ENCODE measurements at places on chromosomes 3 and 15.
A peak's percentile ranks its signal among the peaks of the same experiment; 100 is the strongest.

GRCh38 chr3:63727233-63727632 lies 74.8 kb downstream of the SNTN start:
- DNase-seq: no peak

DNA sequence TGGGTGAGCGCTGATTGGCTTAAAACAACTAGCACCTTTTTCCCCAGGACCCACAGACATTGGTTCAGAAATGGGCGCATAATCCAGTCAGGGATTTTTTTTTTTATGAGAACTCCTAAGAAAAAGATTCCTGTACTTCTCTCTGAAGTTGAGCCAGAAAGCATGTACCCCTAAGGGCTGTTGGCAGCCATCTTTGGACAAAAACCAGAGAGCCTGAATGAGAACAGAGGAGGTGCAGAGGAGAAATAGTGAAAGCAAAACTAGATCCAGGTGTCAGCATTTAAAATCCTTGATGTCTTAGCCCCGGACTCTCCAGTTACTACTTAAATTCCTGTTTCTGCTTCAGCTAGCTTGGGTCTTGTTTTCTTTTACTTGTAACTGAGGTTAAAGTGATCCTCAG lies 1.9 kb upstream of the SLC27A2 start:
- DNase-seq: no peak

DNA sequence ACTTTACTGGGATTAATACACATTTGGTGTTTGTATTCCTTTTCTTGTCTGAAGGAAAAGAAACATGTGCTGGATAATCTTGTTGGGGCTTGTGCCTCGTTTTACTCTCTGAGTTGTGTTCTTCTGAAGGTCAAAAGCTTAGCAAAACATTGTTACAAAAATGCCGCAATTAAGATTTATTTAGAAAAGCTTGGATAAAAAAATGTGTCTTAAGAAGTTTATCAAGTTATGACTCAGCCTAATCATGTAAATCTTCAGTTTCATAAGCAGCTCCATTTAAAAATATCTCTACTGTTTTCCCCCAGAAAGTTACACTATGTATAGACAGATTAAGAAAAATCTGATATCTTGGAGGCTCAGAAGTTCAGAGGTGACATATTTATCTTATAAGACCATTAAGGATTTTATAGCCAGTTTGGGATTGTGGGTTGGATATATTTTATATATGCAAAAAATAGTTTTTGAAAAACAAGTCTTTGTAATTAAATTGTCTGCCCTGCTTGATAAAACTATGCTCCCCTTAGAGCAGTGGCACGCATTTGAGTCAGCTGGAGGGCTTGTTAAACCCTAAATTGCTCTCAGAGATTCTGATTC lies 56.5 kb downstream of the CLDN11 start:
- no peak for DNase-seq

GRCh38 chr3:13134879-13135206 lies 61.6 kb upstream of the IQSEC1 start:
- no peak for DNase-seq

DNA sequence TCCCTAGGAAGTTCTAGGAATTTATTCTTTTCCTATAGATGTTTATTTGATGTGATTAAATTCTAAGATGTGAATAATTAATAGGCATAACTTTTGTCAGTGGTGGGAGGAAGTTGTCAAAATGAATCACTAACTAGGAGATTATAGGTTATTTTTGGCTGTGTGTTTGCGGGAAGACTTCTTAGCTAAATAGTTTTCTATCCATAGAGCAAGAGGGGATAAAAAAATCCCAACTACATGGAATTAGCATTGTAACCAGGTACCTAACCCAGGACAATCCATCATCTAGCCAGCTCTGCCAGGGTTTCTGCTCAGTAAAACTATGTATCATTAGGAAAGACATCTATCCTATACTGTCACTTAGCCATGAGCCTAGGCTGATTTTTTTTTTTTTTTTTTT lies 23.9 kb downstream of the SLC30A4 start:
- DNase-seq: no peak

DNA sequence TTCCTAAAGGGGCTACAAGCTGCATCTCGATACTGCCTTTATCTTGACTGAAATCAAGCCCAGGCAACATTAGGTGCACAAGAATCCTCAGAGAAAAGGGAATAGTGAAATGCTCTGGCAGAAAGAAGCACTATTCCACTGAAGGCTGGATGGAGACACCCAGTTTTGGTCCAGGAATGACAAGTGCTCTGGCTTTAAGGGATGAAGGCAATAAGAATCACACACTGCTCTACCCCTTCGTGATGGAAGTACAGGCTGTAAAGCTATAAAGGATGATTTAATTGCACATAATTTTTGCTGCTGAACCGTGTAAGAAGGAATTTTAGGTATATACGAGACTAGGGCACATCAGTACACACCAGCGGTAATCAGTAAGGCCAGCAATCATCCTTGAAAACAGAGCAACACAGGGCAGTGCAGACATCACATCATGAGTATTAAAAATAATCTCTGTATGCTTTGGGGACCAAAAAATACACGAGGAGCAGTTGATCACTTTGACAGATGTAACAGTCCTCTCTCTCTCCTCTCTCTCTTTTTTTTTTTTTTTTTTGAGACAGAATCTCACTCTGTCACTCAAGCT lies 414.6 kb upstream of the TBL1XR1 start:
- no peak for DNase-seq

- DNase-seq: no peak
Observed at GRCh38 chr3:152961323-152961722, 126.4 kb downstream of the P2RY1 start.

GRCh38 chr3:177921153-177921552 lies 615.1 kb upstream of the KCNMB2 start:
- no peak for DNase-seq

- DNase-seq: peak; percentile 79
Observed at GRCh38 chr3:132317229-132317948, at the start of gene ACP3. Gene ACP3, plus strand, starts transcription at chr3:132317407. Its CDS starts 50 bp downstream, at chr3:132317457.

DNA sequence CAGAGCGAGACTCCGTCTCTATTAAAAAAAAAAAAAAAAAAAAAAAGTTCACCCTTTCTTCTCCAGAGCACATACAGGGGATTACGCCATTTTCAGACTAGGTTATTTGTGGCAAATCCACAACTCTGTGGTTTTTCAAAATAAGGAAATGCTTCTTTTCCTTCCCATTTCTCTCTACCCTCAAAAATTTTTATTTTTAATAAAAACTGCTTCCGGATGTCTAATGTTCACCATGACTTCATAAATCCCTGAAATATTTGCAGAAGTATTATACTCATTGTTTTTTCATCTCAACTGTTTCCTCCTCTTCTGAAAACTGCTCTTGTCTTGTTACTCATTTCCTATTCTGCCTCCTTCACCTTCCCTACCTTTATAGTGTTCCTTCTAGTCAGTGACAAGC lies 45.0 kb upstream of the SLC12A8 start:
- no peak for DNase-seq

- DNase-seq: no peak
Observed at GRCh38 chr3:20523293-20523692, 337.3 kb upstream of the SGO1 start.

DNA sequence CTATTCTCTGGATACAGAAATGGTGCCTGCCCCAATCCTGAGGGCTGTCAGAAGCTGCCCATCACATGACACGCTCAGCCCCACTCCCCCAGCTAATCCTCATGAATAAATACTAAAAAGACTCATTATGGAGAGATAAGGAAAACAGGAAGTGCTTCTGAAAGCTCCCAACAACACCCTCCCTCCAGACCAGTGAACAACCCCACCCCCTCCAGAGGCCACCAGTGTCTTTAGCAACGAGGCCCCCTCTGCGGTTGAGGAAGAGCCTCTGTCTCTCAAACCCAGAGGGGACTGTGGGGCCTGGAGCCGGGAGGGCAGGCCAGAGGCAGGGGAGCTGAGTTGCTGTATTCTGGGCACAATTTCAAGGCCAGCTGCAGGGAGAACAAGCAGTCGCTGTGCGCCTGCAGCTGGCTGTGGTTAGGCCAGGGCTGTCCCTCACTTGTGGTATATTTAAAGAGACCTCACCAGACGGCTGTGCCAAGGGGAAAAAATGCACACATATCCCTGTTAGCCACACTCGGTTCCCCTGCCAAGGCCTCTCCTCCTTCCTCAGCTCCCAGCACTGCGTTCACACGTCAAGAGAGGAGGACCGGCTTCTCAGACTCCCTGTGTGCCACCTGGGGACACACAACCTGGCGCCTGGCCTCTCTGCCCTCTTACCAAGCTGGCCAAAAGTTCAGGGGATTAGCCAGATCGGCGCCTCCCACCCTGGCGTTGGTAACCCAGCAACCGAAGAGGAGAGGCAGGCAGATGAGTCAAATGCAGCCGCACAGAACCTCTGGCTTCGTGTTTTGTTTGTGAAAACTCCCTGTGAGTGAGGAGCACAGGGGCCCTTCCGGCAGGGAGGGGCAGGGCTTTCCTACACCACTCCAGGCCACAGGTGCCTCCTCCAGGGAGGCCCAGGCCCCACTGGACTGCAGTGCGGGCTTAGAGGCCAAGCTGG lies 101.2 kb upstream of the ETV5 start:
- DNase-seq: peak; percentile 48

- no peak for DNase-seq
Observed at GRCh38 chr15:63678393-63678792, 81.2 kb downstream of the FBXL22 start.

DNA sequence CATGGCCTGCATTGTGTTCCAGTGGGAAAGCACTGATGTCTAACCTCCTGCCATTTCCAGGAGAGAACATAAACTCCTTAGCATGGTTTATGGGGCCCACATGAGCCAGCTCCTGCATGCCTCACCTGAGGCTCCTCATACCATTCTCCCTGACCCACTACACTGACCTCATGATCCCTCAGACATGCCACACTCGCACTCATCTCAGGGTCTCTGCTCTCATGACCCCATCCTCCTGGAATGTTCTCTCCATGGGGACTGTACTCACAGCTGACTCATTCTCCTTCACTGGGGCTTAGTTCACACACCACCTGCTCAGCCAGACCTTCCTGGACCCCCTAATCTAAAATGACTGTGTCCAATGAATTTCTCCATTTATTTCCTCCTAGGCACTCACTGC lies 4.0 kb upstream of the LMCD1 start:
- DNase-seq: no peak

- DNase-seq: no peak
Observed at GRCh38 chr15:77352887-77353286, 67.0 kb downstream of the PEAK1 start.

DNA sequence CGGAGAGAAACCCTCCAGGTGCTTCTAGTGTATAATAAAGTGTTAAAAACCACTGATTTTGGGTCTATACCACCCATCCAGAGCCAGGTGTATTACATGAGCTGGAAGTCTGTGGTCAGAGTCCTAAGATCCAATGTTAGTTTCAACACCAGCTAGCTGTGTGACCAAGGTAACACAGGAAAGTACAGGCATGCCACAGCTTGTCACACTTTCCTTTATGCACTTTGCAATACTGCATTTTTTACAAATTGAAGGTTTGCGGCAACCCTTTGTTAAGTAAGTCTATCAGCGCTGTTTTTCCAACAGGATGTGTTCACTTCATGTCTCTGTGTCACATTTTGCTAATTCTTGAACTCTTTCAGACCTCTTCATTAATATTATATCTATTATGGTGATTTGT lies 201.3 kb upstream of the PRICKLE2 start:
- DNase-seq: no peak

- no peak for DNase-seq
Observed at GRCh38 chr3:147735616-147736015, 326.5 kb downstream of the ZIC1 start.

DNA sequence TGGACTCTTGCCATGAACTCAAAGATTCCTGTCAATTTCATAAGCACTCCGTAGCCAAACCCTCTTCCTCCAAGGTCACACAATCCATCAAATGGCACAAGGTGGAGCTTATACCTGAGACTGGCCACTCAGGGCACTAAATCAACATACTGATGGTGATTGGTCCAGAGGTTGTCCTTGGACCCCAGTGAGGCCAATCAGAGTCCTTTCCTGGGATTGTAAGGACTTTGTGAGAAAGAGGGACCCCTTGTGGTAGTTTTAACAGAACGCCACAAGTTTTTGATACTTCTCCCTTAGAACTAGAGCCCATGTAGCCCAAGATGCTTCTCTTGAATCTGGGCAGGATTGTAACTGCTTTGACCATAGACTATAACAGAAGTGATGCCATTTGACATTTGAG lies 44.4 kb upstream of the LARS2 start:
- DNase-seq: no peak

DNA sequence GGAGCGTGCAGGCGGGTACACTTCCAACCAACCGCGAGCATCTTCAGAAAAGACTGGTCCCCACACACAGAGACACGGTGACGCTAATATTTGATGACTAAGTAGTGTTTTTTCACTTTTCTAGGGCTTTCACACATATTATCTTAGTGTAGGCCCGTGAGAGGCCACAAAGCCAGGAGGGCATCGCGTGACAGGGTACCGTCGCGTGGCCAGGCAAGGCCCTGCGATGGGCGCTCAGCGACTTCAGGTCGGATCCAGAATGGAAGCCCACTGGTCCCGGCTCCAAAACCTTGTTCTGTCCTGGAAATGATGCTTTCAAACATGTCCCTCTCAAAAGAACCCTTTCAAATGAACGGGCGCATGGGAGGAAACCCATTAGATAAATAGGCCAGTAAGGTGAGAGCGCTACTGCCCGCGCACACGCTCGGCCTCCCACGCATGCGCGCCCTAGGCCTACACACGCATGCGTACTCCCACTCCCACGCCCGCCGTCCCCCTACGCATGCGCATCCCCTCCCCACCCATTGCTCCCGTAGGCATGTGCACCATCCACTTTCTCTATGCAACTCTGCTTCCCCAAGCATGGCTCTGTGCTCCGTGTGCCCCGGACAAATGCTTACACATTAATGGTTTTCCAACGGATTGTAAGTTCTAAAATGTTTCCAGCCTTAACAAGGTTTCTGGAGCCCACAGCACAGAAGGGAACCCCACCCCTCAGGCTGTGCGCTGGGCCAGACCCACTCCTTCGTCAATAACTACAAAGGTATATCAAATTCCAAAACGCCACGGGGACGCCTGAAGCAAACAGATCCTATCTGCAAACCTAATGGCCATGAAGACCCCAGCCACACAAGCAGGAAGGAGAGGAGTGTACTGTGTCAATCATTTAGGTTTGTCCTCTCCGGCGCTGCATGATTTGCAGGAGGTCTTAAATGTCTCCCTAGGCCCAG lies 72.1 kb downstream of the OCA2 start:
- DNase-seq: no peak

- DNase-seq: no peak
Observed at GRCh38 chr15:86765281-86765680, 685.6 kb downstream of the AGBL1 start.

DNA sequence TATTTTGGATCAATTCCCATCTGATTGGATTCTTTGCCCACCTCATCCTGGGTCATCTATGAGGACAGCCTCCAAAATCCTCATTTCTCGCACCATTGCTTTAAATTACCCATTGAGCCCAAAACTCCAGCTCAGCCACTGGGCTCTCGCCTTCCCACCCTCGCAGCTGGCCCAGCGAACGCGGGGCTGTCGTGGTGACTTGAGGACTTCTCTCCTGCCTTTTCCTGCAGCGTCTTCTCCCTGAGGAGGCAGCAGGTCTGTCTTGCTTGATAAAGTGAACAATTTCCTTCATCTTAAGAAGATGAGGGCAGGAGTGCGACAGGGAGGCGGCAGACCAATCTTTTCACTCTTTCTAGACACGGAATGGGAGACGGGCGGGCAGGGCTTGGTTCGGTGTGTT lies 33.0 kb upstream of the SNRPA1 start:
- no peak for DNase-seq
